ENCODE measurements at places on chromosomes 11 and 22.

DNA sequence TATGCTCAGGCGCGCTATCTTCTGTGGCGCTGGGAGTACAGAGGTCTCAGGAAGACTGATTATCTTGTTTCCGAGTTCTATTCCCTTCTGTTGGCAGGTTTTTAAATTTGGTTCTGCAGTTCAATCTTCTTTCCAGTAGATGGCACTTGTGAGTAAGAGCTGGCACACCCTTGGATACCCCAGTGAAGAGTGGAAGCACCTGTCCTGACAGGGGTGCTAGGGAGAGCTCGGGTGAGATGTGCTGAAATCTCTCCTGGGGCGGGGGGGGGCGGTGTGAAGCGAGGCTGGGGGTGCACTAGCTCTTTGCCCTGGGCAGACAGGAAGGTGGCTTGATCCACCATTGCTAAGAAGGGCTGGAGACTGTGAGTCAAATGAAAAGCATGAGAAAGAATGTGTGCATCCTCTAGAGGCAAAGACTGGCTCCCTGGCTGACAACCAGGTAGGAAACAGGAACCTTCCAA, 679.9 kb upstream of the CCDC179 start:
- peak; percentile 42 for DNase-seq

DNA sequence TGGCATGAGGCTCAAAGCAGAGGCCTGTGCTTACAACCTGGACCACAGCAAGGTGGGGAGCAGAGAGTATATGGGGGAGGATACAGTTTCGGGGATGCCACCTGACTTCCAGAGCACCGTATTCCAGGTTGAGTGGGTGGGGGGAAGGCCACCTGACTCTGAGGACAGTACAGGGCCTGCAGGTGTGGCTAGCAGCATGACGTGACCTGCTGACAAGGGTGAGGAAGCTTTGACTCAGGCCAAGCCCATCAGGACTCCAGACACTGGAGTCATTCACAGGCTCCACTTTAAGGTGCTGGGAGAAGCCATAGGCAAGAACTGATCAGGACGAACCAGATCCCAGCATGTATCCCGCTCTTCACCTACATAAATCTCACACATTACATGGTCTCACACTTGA, 34.6 kb upstream of the CRTAM start:
- no peak for DNase-seq

DNA sequence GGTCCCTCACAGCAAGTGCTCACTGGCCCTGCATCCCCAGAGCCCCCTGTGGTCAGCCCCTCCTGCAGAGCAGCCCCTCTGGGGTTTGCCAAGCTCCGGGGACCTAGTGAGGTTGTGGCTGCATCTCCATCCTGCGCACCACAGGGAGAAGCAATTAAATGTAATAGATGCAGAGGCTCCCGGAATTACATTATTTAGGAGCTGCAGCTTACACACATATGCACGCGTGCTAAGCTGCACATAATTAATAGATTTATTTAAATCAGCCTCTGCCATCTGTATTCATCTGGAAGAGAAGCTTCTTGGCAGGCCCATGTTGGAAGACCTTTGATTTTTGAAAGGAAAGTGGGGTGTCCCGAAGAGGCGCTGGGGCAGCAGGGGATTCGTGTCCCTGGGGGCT, 1271.5 kb downstream of the BRD1 start:
- no peak for DNase-seq

- DNase-seq, result no peak
Measured at GRCh38 chr11:120759046-120759445, 247.5 kb downstream of the GRIK4 start.

DNA sequence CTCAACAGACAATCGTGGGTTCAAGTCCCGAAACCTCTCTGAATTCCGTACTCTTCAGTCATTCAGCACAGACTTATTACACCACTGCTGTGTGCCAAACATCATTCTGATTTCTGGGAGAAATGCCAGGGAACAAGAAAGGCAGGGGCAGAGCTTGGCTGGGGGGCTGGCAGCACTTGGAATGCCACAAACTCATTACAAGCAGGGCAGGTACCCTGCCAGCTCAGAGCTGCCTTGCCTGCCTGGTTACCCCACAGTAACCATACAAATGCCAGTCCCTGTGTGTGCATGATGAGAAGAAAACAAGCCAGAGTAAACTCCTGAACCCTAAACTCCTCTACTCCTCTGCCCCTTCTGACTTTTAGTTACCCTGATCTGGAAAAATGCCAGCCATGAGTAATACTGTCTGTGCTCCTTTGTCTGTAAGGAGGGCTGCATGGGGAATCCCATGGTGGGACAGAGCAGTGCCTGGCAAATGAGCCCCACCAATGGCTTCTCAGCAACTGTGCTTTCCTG, 6.9 kb upstream of the RAD9A start:
- peak; percentile 54 for DNase-seq

GRCh38 chr11:132471466-132471865, 1060.8 kb downstream of the OPCML start:
- no peak for DNase-seq

GRCh38 chr11:112949781-112950575, 11.2 kb upstream of the NCAM1 start:
- no peak for DNase-seq

DNA sequence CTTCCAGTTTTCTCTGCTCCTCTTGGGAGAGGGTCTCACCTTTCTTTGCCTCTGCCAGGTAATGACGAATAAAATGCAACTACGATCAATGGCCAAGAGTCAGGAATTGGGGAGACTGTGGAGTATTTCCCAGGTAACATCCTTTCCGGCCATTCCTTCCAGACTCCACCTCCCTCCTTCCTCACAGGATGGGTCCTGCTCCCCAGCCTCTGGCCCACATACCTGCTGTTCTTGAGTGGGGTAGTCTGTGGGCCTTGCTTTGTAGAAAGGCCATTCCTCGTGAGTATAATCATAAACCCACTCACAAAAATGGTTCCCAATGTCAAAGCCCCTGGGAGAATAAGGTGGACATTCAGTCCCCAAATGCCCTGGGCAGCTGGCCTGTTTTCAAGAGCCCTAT, 1.5 kb upstream of the CPT1B start:
- DNase-seq, result no peak

DNA sequence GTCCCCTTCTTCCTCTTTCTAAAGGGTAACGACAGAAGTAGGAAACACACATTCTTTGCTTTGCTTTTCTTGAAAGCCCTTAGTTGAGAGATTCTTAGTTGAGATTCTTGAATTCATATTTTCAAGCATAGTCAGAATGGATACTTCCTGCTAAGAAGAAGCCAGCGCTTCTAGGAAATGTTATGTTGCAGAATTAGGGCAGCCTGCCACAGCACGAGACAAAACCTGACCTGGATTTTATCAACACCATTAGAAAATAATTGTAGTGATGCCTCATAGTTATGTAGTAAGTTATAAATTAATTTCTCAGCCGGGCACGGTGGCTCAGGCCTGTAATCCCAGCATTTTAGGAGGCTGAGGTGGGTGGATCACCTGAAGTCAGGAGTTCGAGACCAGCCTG, 37.9 kb upstream of the NUP160 start:
- peak; percentile 57 for DNase-seq
